ENCODE measurements at places on chromosomes 2 and 18.

- DNase-seq, result no peak
These were observed 64.1 kb downstream of the TANC1 start for GRCh38 chr2:159032580-159032979.

DNA sequence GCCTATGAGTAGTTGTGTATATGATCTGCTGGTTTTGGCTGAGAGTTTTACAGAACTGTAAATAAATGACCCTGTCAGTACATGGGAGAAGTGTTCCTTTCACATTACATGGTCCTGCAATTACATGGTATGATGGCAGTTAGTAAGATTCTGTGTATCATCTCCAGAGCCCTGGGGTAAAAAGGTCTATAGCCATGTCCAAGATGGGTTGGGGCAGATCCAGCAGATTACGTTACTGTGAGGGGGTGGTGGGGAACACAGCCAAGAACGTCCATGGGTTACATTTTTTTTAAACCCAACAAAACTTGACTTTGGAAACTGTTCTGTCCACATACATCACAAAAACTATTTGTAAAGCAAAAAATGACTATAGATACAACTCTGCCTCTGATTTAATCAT lies 64.2 kb upstream of the LMAN1 start:
- no peak for DNase-seq

DNA sequence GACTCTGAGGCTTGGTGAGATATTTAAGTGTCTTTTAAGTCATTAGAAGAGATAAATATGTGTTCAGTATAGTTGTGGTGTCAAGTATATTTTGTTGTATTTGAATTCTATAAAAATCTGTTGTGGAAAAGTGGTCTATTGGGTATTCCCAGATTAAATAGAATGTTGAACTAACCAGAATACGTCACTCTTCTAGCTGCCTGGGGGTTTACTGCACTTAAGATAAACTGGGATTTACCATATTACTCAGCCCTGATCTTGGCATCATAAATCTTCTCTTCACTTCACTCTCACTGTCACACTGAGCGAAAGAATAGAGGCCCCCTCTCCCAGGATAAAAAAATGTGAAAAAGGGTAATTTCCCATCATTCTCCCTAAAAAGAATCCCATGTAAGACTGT lies 129.8 kb downstream of the BCL2 start:
- DNase-seq, result no peak

DNA sequence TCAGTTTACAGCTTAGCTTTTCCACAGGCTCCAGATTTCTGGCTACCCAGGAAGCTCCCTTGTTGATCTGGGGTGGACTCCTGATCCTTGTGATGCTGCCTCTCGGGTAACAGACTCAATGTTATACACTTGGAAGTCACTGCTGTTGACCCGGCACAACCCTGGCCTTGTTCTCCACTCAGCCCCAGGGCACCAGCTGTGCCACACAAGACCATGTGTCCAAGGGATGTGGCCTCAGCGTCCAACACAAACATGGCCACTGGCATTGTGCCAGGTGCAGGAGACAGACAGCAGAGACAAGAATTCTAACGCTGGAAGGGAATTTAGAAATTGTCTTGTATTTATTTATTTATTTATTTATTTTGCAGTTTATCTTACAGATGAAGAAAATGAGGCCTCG lies 39.0 kb upstream of the PPP4R1 start:
- DNase-seq, result no peak

DNA sequence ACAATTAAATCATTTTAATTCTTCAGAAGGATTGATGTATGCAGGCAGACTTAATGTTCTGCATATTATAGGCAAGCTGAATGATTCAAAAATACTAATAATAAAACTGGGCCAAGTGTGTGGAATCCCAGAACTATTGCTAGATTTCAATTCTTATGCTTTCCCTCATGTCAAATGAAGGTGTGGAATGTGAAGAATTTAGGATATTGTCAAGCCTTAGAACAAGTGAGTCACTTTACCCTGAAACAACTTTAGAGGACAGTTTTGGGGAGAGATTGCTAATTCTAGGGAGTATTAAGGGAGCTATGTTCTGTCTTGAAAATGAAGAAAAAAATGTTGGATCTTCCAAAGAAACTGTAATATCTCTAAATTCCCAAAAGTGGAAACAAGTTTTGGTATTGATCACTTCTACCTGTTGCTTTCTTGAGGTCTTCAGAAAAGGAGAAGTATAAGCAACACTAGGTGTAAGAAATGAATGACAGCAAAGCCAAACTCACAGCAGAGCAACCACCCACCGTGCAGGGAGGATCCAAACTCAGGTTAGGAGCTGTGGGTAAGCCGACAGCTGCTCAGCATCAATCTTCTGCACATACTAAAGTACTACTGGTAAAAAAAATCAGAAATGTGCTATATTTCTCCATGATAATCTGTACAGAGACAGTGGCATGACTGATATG lies 818.1 kb downstream of the SLC4A3 start:
- no peak for DNase-seq

- no peak for DNase-seq
These were observed 109.6 kb downstream of the FIGN start for GRCh38 chr2:163626208-163626607.

- no peak for DNase-seq
These were observed 31.9 kb upstream of the EML6 start for GRCh38 chr2:54691445-54692135.

GRCh38 chr2:233838251-233838650 lies 16.1 kb downstream of the HJURP start:
- no peak for DNase-seq

DNA sequence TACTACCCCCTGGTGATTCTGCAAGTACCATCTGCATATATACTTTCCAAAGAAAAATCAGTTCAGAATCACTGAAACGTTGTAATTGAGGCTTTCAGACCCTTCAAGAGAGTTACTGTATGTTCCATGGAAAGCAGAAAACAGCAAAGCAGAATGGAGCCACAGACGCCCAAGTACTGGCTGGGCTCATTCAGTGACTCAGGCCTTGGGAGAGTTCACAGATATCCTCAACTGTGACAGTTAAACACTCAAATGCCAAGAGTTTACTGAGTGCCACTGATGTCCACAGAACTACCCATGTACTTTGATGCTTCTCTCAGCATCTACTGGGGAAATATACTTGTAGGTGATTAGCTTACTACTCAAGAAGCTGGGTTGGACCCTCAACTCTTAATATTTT lies 303.4 kb downstream of the TCF4 start:
- DNase-seq, result no peak

GRCh38 chr2:223865124-223865523 lies 27.7 kb upstream of the AP1S3 start:
- no peak for DNase-seq

- DNase-seq, result no peak
These were observed 190.0 kb upstream of the SRD5A2 start for GRCh38 chr2:31770741-31771140.

GRCh38 chr2:46540496-46541331 lies 61.3 kb downstream of the TMEM247 start:
- no peak for DNase-seq

- no peak for DNase-seq
These were observed 116.6 kb upstream of the FAM136A start for GRCh38 chr2:70418514-70418913.

DNA sequence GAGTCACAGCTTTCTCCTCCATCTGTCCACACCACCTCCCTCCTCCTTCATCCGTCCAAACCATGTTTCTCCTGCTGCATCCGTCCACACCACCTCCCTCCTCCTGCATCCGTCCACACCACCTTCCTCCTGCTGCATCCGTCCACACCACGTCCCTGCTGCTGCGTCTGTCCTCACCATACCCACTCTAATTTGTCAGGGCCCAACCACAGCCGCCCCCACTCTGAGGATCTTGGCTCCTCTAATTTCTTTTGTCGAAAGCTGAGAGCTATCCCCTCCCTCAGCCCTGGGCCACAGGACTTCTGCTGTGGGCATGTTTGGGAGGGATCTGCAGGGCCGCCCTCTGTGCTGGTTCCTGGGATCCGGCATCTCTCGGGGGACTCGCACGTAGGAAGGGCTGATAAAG lies 67.4 kb downstream of the TPO start:
- DNase-seq, result no peak

DNA sequence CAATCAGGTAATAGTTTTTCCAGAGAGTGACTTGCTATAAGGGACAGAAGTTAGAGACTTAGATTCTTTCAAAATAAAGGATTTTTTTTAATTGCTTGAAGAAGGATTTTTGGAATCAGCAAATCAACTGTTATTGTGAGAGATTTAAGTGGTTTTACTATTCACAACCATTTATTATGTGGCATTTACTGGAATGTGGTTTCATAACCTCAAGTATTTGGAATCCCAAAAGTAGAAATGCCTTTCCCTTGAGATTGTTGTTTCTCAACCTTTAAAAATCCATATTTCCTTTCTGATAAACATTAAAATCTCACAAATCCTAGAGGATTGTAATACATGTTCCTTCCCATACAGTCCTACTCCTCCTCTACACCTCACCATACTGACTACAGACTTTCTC lies 5.0 kb downstream of the TANK start:
- DNase-seq, result no peak

Data from DMS79 (cell line).